ENCODE measurements at places on chromosomes 1 and 21.

DNA sequence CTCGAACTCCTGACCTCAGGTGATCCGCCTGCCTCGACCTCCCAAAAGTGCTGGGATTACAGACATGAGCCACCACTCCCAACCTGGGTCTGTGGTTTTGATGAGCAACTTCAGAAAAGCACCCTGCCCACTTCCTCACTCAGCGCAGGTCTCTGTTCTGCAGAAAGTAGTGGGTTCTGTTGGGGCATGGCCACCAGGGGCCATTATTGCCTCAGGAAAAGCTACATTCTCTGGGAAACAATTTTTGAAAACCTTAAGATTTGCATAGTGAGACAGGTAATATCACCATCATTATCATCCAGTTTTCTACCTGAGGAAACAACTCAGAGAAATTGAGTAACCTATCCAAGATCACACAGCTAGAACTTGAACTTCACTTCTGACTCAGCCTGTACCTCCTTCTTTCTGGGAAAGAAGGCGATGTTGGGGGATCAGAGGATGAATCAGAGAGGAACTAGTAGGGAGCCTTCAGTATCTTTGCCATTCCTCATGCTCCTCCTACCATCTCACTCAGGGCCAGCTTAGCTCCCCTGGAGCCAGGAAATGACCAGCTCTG lies 7.1 kb upstream of the NES start:
- no peak for DNase-seq

GRCh38 chr1:240522122-240522822 lies 89.7 kb downstream of the GREM2 start:
- DNase-seq = no peak

- DNase-seq = no peak
These were observed 46.0 kb downstream of the TRAPPC10 start for GRCh38 chr21:44057960-44058651.

- no peak for DNase-seq
These were observed 58.0 kb upstream of the COL24A1 start for GRCh38 chr1:86214605-86215004.

GRCh38 chr1:91846007-91846638 lies 39.8 kb downstream of the TGFBR3 start:
- DNase-seq = peak; percentile 93

GRCh38 chr1:100292711-100293110 lies 26.7 kb downstream of the RTCA start:
- DNase-seq = no peak

GRCh38 chr1:233300326-233300725 lies 4.8 kb upstream of the PCNX2 start:
- no peak for DNase-seq

- DNase-seq = no peak
These were observed 83.2 kb upstream of the PAPPA2 start for GRCh38 chr1:176379626-176380339.

DNA sequence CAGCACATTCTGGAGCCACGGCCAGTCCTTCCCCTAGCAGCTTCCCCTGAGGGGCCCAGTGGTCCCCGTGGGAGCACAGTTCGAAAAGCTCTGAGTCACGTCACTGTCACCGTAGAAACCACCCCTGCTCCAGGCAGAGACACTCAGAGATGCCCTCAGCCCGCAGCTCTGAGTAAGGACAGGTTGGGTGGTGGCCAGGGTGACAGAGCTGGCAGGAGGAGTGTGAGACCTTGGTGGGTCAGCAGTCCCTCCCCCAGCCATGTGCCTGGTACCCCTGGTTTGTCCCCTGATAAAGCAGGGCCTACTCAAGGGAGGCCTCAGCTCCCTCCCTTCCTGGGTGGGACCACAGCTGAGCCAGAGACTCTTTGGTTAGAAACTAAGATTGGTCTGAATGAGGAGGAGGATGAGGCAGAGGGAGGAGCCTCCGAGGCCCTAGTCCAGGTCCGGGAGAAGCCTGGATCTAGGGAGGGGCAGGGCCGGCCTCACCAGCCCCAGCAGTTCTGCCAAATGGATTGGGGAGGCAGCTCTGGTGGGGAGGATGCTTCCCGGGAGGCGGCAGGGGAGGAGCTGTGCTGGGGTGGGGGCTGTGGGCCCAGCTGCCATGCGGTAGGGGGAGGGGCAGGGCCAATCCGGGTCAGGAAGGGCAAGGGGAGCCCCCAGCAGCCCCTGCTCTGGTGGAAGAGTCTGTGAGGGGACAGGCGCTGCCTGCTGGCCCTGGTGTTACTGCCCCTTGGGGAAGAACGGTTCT lies 55.2 kb downstream of the SLC9A1 start:
- peak; percentile 64 for DNase-seq

GRCh38 chr1:192564099-192564498 lies 11.5 kb upstream of the RGS1 start:
- DNase-seq = no peak

DNA sequence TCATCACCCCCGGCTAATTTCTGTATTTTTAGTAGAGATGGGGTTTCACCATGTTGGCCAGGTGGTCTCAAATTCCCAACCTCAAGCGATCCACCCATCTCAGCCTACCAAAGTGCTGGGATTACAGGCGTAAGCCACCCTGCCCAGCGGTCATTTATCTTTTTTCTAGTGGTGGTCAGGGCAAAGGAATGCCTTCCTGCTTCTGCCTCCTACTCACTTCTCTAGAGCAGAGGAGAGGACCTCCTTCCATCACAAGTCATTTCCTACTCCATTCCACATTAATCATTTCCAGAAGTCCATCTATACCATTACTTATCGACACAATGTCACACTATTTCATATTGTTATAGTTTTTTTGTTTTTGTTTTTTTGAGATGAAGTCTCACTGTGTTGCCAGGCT lies 13.3 kb downstream of the FBXO42 start:
- DNase-seq = no peak

DNA sequence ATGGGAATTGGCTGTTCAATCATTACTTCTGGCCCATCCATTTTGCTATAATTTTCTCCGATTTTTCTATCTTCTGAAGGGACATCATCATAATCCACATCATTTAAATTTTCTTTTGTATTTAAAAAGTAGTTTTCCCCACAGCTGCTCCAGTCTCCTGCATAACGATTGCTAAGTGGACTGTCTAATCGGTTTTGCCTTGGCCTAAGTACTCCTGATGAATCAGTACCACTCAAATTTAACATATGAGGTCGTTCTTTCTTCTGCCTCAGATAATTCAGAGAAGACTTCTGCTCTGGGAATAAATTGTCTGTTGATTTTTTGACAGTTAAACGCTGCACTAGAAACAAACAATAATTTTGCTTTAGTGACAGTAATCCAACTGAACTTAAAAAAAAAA lies 41.9 kb downstream of the SYDE2 start:
- no peak for DNase-seq

GRCh38 chr1:175673371-175674150 lies 69.8 kb downstream of the TNR start:
- DNase-seq = peak; percentile 86

DNA sequence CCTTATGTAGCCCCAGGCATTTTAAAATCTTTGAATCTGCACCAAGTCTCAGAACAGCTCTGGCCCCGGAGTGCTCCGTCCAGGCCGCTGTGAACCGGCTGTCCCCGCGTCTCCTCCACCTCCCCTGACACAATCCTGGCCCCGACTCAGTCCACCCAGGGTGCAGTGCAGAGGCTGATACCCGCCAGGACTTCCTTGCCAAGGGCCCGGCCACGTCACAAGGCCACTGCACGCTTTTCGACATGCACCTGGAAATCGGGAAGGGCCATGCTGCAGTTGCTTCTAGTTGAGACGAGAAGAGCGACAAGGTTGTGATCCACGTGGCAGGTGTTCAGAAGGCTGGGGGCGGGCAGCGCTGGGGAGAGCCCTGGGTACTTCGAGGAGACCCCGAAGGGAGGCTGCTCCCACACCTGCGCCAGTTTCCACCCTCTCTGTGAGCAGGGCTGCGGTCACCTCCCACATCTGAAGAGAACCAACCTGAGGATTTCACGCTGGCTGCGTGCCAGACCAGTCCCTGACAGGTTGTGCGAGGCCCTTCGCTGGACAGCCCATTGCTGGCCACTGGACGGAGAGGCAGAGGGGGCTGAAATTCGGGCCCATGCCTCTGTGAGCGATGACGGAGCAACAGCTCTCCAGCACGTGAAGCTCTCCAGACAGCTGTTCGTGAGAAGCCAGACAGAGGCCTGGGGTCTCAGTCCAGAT lies 6.7 kb downstream of the VWA1 start:
- no peak for DNase-seq

DNA sequence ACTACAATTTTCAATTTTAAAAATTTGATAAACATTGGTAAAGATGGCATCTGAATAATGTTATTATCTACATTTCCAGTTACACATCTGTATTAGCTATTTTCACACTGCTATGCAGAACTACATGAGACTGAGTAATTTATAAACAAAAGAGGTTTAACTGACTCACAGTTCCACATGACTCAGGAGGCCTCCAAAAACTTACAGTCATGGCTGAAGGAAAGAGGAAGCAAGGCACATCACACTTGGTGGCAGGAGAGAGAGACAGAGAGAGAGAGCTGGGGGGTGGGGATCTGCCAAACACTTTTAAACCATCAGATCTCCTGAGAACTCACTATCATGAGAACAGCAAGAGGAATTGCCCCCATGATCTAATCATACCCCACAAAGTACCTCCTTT lies 850.0 kb downstream of the LTN1 start:
- no peak for DNase-seq

DNA sequence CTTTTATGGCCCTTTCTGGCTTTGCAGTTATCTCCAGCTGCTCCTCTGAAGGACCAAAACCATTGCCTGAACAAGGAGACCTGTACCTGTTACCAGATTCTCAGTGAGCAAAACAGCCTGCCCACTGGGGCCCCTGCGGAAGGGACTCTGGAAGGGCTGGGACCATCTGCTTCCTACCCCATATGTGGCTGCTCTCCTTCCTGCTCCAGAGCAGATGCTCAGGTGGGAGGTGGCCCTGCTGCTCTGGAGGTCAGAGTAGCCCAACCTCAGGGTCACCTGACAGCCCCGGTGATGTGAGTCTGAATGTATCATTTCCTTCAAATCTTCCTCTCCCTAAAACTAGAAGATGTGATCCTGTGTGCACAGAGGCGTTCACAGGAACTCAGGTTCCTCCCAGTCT lies 33.6 kb downstream of the PRDM16 start:
- DNase-seq = no peak

- peak; percentile 25 for DNase-seq
These were observed 105.3 kb upstream of the SERBP1 start for GRCh38 chr1:67535474-67535873.

GRCh38 chr1:23897083-23897482 lies 16.1 kb downstream of the CNR2 start:
- DNase-seq = no peak
